Neural progenitor cell (in vitro differentiated cells): ENCODE measurements at places on chromosomes 4 and X. TPM values are rescaled to one million over a fixed set of nuclear protein-coding genes. Genes with fewer than 3 reads are reported as not detected.

Gene CSAG2
- not detected in 2 replicates for total RNA-seq

DNA sequence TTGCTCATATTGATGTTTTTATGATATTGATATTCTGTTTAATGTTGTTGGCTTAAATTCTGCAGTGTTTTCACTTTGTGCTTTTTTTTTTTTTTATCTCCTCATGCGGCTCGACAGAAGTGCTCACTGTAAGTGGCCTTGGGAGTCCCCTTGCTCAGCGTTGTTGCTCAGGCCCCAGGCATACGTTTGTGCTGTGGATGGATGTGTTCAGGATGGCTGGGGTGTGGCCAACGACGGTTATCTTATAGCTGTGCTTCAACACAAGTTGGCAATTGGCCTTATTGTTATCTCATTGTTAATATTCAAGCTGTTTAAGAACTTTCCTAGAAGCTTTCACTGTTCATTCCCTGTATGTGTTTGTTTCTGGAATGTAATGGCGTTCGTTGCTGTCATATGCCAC, 36.4 kb upstream of the CLCN4 start:
- no peak overlapping the region for H3K27ac ChIP-seq
- H3K27me3 ChIP-seq, result no peaks in the 10 kb centered on the region
- no peak overlapping the region for H3K4me3 ChIP-seq
- no peak for DNase-seq
- no peaks in the 10 kb centered on the region for H3K4me1 ChIP-seq

Gene ADGRL3
- total RNA-seq, result 70.0 and 93.6 TPM in 2 replicates

Gene PDK3
- 50.3 and 100 TPM in 2 replicates for total RNA-seq
